ENCODE measurements at places on chromosomes 2 and 18.

GRCh38 chr2:106165561-106165960, 28.5 kb downstream of the UXS1 start:
- DNase-seq = no peak

GRCh38 chr2:147847746-147848391, 3.0 kb downstream of the ACVR2A start:
- DNase-seq = no peak

DNA sequence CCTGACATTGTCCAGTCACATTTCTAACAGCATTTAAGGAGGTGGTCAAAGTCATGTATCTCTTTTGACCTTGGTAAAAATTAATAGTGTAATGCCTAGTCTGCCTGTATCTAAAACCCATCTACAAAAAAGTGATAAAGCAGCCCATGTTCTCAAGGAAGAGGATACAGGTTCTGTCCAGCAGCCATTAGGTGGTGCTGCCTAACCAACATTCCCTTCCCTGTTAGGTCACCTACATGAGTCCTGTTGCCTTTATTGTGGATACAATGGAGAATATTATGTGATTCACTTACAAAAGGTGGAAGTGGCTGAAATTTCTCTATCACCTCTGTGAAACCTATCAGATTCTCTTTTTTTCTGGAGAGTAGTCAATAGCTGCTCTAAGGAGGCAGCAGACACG, 52.5 kb downstream of the AQP4 start:
- DNase-seq = no peak

DNA sequence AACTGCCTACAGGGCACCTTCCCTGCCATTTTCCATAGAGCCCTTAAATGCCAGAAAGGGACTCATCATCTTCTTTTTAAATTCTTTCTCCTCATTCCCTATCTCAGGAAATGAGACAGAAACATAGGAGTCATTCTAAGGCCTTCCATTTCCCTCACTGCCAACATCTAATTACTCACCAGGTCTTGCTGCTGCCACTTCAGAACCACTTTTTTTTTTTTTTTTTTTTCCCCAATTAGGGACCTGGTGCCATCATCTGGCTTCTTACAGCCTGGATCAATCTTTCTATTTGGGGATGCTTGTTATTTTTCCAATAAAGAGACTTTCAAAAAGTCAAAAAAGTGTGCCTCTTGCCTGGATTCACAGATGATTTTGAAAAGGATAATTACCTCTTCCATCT, 373.4 kb downstream of the LPIN1 start:
- no peak for DNase-seq

DNA sequence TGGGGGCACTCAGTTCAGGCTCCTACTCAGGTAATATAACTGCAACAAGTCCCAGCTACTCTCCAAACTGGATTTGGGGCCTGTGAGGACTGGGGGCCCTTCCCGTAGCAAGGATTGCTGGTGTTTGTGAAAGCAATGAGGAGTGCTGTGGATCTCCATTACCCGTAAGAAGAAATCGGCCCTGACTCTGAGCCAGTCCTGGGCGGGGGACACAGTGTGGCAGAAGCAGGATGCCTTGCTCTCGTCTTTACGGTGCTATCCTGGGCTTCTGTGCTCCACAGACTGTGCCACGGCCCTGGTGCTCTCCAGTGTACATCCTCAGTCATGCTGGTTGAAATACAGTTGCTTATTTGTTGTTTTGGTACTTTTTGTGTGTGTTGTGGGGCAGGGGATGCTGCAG, 172.9 kb downstream of the NDUFA10 start:
- DNase-seq = no peak

- DNase-seq = no peak
Observed at GRCh38 chr2:236928380-236929037, 157.2 kb upstream of the COPS8 start.

- no peak for DNase-seq
Observed at GRCh38 chr18:68944826-68945225, 146.9 kb downstream of the CCDC102B start.

GRCh38 chr2:65969161-65969560, 465.8 kb upstream of the MEIS1 start:
- no peak for DNase-seq

DNA sequence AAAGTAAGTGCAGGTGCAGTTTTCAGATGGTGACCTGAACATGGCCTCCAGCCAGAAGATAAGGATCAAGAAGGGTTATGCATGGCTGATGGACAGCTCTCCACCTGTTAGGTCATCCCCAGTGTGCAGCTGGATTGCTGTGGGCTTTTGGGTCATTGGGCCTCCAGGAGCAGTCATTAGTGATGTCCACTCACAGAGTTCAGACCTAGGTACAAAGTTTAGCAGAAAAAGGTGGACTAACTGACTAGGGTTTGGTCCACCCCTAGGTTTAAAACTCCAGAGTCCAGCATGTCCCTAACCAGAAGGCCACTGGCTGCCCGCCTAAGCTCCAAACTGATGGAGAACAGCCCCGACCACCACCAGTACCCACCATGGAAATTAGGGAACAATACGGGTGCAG, 18.3 kb upstream of the SULT1C2 start:
- DNase-seq = no peak

- DNase-seq = no peak
Observed at GRCh38 chr18:58590254-58590653, 38.6 kb downstream of the ALPK2 start.

GRCh38 chr2:68709421-68709911, 25.1 kb upstream of the ARHGAP25 start:
- DNase-seq = no peak

- no peak for DNase-seq
Observed at GRCh38 chr2:131046028-131046917, 47.0 kb downstream of the FAM168B start.

DNA sequence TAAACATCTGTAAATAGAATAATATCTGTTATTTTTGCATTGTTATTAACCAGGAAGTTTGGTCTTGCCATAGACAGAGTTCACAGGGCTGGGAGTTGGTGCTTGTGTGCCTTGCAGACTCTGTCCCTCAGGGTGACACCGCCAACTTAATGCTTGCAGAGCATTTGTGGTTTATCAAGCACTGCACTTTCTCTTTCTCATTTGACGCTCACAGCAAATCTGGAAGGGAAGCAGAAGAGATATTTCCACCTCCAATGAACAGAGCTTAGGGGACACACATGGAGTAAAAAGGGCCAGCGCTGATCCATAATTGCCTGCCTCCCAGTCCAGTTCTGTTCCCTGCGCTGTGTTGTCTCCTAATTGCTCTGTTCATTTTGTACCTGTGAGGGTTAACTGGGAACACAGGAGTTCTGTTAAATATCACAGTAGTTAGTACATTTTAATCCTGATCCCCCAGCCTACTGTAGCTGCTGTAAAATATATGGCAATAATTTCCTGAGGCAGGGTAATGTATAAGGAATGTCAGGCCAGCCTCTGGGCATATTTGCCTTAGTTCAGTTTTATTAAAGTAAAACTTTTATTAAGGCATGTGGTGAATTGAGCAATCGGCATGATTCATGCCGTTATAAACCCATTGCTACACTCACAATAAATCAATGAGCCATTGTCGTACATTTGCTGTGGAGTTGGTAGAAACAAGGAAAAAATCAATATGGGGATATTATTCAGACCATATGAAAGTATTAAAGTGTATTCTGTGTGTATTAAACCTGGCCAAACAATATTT, 182.5 kb upstream of the OSR1 start:
- no peak for DNase-seq

- no peak for DNase-seq
Observed at GRCh38 chr18:32366586-32367538, 103.8 kb downstream of the GAREM1 start.

- DNase-seq = no peak
Observed at GRCh38 chr2:57906152-57906732, 140.4 kb upstream of the VRK2 start.

DNA sequence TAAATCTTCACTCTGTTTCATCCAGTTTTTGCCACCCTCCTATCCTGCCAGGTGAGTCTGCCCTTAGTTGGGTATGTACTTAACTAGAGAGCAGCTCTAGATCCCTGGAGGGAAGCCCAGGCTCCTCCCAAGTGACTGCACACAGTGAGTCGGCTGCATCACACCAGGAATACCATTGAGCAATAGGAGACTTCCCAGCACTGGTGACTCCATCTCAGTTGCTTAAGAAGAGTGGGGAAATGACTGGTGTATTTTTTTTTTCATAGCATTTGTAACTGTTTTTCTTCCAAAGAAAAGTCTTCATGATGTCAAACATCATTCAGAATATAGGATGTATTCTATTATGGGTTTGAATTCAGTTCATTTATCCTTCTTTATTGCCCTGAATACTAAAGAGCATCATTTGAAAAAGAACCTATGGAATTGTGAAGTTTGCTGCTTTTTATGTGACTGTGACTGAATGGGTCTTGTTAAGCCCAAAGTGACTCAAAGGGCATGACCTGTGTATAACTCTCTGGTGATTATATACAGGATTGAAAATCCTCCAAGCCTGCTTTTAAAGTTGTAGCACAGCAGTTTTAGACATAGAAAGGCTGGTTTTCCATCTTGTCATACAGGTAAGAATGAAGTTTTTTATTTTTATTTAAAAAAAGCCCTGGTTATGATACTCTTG, 84.3 kb downstream of the MAP3K20 start:
- no peak for DNase-seq

DNA sequence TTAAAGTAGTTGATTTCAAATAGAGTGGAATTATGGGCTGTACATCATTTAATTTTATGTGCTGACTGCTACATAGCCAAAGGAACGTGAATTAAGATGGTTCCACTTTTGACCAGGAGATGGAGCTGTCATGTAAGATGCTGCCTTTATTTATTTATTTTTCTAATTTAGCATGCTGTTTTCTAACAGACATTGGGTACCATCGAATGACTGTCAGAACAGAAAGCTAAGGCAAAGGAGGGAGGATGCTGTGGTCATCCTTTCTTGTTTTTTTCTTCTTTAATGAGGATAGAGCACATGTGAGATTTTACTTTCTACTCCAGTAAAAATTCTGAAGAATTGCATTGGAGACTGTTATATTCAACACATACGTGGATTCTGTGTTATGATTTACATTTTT, at the start of gene SCN2A:
TSS of gene SCN2A (plus strand) at position 185 of the 400 bp plus-strand sequence. CDS start 56,410 bp downstream, outside the sequence.
- DNase-seq = no peak

- no peak for DNase-seq
Observed at GRCh38 chr2:8151888-8152287, 530.0 kb upstream of the ID2 start.

DNA sequence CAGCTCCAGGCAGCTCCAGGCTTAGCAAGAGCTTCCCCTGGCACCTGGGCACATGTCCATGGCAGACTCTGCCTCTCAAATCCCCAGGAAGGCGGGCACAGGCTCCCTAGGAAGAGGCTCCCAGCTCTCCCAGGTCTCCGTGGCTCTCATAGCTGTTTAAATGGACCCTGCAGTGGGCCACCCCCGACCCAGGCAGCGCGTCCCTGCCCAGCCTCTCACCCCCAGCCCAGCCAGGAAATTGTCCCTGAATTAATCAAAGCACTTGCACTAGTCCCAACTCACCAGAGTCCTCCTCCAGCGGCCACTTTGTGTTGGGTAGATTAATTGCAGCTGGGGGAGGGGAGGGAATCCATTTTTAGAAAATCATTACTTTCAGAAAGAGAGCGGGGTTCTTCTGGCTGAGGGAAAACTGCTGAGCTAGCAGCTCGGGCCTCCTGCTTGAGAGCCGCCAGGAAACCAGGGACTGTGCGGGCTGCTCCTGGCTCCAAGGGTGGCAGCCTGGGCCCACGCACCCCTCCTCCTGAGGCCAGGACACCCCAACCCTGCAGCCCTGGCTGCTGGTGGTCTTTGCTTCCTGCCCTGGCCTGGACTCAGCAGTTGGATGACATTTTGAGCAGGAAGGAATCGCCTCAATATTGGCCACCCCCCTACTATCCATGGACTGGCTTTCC, 36.0 kb downstream of the SMAD7 start:
- no peak for DNase-seq

DNA sequence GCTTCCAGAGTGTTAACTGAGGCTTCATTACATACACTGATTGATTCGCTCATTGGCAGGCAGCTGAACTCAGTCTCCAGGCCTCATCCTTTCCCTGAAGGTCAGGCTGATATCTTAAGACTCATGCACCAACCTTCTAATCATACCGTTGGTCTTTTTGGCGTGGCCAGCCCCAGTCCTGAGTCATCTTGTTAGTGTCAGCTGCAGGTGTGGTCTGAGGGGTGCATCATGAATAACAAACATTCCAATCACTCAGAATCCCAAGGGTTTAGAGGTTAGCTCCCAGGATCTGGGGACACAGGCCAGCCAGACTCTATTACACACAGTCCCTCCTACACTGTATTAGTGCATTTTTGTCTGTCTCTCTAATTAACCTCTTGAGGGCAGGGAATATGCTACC, 271.5 kb downstream of the HRH4 start:
- no peak for DNase-seq

DNA sequence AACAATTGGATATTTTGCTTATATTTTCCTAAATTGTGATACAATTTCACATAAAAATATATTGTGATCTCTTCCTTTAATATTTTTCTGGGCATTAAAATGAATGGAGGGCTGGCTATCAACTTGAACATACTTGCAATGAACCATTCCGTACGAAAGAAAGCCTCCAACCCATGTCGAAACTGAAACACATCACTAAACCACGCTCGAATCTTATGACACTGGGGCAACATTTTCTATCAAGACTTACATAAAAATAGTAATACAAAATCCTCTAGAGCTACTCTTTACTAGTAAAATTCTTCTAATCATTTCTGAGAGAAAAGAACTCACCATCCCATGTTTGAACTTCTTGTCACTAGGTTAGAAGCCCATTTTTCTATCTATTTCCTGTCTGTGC, 132.8 kb upstream of the DOK6 start:
- no peak for DNase-seq

DNA sequence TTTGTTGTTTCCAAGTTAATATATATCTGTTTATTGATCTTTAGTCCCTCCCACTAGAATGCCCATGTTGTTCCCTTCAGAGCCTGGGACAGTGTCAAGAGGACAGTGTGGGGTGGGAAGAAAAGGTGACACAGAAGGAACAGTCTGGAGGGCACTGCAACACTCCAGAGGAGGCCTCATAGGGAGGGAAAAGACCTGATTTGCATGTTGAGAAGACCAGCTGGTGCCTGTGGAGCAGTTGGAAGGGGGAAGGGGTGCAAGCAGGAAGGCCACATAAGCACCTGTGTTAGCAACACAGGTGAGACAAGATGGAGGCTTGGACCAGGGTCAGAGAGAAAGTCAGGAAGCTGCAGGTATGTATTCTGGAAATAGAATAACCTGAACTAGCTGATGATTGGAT, 48.1 kb upstream of the FHOD3 start:
- DNase-seq = no peak

GRCh38 chr2:69529480-69529879, 92.2 kb upstream of the NFU1 start:
- DNase-seq = no peak

GRCh38 chr18:24181806-24182205, 42.9 kb downstream of the CABYR start:
- DNase-seq = no peak

DNA sequence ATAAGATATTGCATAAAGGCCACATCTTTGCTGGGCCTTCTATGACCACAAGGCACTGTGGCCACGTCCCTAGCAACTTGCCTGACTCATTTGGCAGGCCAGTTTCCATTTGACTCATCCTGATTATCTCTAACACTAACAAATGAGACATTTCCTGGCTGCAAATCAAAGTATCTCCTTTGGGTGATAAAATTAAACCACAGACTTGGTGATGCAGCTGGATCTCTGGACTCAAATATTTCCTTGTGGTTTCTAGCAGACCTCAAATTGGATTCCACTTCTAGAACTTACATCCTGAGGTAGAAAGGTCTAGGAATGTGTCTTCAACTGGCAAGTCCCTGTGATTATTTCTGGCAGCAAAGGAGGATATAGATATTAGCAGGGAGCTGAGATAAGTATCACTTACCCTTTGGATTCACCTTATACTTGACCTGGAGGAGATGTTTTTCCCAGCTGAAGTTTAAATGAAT, 167.9 kb upstream of the NXPH2 start:
- no peak for DNase-seq

- DNase-seq = no peak
Observed at GRCh38 chr2:68295516-68295915, 24.2 kb downstream of the CNRIP1 start.
